ENCODE measurements at places on chromosomes 5 and 9. TPM values are rescaled to one million over a fixed set of nuclear protein-coding genes. Genes with fewer than 3 reads are reported as not detected.

DNA sequence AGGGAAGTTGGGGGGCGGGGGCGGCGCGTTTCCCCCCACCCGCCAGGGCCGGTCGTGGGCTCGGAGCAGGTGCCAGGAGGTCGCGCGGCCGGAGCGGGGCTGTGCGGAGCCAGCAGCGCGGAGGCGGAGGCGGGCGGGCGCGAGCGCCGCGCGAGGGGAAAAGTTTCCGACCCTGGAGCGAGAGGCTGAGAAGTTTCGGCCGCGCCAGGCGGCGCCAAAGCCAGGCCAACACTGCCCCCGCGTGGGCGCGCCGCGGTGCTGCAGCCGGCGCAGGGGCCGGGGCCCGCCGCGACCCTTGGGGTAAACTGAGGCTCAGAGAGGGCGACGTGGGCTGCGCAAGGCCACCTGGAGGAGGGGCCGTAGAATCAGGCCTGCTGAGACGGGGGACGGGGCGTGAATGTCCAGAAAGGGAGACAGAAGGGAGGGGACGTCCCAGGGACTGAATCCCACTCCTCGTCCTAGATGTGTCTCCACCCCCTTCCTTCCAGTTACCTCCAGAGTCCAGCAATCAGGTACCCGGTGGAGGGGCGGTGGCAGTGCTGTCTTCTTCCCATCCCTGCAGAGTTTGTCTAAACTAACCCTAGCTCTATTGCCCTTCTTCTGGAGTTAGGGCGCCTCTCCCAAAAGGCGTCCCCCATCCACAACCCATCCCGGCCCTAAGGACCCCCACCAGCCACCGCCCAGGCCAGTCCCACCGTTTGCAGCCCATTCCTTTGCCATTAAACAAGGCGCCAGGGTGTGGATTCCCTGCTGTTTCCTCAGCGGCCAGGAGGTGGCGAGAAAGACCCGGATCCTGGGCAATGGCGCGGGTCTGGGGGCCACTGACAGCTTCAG lies 10.2 kb downstream of the C9orf50 start:
- H3K36me3 ChIP-seq, result no peaks in the 10 kb centered on the region
- no peaks in the 10 kb centered on the region for H3K27me3 ChIP-seq
- peak; percentile 48 for DNase-seq
- H3K4me1 ChIP-seq, result peaks cover 62% of the 10 kb centered on the region
- peak overlapping the region; percentile 81 for H3K4me3 ChIP-seq
- peak overlapping the region; percentile 58 for H3K27ac ChIP-seq

Gene GDNF
- total RNA-seq, result 0.46 TPM

Gene SLC6A3
- not detected for total RNA-seq

Gene ENTPD2
- total RNA-seq, result 0.87 TPM

Gene CCL28
- total RNA-seq, result not detected

Gene RNF183
- total RNA-seq, result 0.13 TPM

- no peaks in the 10 kb centered on the region for H3K36me3 ChIP-seq
- no peaks in the 10 kb centered on the region for H3K27me3 ChIP-seq
- H3K4me3 ChIP-seq, result no peak overlapping the region
- no peak overlapping the region for H3K27ac ChIP-seq
- DNase-seq, result no peak
Measured at GRCh38 chr5:158264264-158264663, 405.3 kb upstream of the CLINT1 start.

Gene MOB3B
- 0.03 TPM for total RNA-seq

- H3K27me3 ChIP-seq, result no peaks in the 10 kb centered on the region
- no peak overlapping the region for H3K4me3 ChIP-seq
- no peaks in the 10 kb centered on the region for H3K36me3 ChIP-seq
- peaks cover 54% of the 10 kb centered on the region for H3K4me1 ChIP-seq
- DNase-seq, result no peak
Measured at GRCh38 chr5:177478711-177479646, 5.5 kb upstream of the DBN1 start.

Gene CWC27
- 38.1 TPM for total RNA-seq

GRCh38 chr9:82332018-82332773 lies 343.6 kb downstream of the SPATA31D1 start:
- no peak overlapping the region for H3K4me3 ChIP-seq
- H3K27ac ChIP-seq, result no peak overlapping the region
- no peaks in the 10 kb centered on the region for H3K36me3 ChIP-seq
- H3K27me3 ChIP-seq, result no peaks in the 10 kb centered on the region
- no peak for DNase-seq

DNA sequence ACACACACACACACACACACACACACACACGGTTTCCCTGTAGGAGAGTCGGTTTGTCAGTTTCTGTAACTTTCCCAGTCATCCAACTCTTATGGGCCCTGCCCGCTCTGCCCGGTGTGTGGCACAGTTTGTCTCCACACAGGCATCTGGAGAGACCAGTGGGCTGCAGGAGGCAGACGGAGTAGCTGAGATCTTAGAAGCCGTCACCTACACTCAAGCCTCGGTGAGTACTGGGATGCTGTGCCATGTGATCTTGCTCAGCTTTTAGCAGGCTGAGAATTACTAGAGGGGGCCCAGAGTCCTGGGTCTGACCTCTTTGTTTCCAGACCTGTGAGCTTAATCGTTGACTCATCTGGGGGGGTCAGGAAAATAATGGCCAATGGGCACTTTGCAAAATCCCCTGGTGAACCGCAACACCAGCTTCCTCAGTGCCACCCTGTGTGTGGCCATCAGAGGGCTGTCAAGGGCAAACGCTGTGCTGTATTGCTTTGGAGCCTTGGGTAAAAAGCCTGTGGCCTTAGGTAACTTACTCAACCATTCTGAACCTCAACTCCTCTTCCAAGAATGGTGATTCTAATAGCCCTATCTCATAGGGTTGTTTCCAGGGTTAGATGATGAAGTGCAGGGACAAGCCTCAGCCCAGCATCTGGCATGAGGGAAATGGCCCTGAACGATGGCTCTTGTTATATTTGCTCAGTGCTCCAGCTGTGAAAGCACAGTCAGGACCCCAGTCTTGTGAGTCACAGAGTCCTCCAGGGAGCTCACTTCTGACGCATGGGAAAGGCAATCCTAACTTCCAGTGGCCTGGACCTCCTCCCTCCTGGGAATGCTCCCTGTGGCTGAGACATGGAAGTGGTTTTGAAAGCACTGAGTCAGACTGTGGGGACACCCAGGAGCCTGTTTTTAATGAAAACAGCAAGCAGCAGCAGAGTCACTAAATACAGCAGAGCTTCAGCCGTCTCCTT lies 45.6 kb downstream of the COL15A1 start:
- H3K36me3 ChIP-seq, result no peaks in the 10 kb centered on the region
- no peak overlapping the region for H3K4me3 ChIP-seq
- no peak overlapping the region for H3K27ac ChIP-seq
- H3K4me1 ChIP-seq, result no peaks in the 10 kb centered on the region
- no peaks in the 10 kb centered on the region for H3K27me3 ChIP-seq

GRCh38 chr5:172051643-172052339 lies 45.4 kb upstream of the FBXW11 start:
- H3K4me3 ChIP-seq, result no peak overlapping the region
- no peak overlapping the region for H3K27ac ChIP-seq
- no peaks in the 10 kb centered on the region for H3K27me3 ChIP-seq
- peaks cover 12% of the 10 kb centered on the region for H3K4me1 ChIP-seq
- DNase-seq, result no peak

Gene ACOT12
- not detected for total RNA-seq
